Fibroblast of lung (primary cell): ENCODE measurements at places on chromosomes 16 and 17. TPM values are rescaled to one million over a fixed set of nuclear protein-coding genes. Genes with fewer than 3 reads are reported as not detected.
A peak's percentile ranks its signal among the peaks of the same experiment; 100 is the strongest.

The MMP15 gene
- 0.74 and 1.3 TPM in 2 replicates for polyA plus RNA-seq

The NACA2 gene
- polyA plus RNA-seq = 0.17 TPM in 1 of 2 replicates, not detected in the other

The WSB1 gene
- 77.8 and 139 TPM in 2 replicates for polyA plus RNA-seq

The ANKRD40CL gene
- polyA plus RNA-seq = not detected in 2 replicates

The CSH2 gene
- not detected in 2 replicates for polyA plus RNA-seq

The SPDYE4 gene
- not detected in 2 replicates for polyA plus RNA-seq

The KLHL10 gene
- polyA plus RNA-seq = 0.20 and 0.33 TPM in 2 replicates

The HS3ST3B1 gene
- 3.4 and 12.3 TPM in 2 replicates for polyA plus RNA-seq

DNA sequence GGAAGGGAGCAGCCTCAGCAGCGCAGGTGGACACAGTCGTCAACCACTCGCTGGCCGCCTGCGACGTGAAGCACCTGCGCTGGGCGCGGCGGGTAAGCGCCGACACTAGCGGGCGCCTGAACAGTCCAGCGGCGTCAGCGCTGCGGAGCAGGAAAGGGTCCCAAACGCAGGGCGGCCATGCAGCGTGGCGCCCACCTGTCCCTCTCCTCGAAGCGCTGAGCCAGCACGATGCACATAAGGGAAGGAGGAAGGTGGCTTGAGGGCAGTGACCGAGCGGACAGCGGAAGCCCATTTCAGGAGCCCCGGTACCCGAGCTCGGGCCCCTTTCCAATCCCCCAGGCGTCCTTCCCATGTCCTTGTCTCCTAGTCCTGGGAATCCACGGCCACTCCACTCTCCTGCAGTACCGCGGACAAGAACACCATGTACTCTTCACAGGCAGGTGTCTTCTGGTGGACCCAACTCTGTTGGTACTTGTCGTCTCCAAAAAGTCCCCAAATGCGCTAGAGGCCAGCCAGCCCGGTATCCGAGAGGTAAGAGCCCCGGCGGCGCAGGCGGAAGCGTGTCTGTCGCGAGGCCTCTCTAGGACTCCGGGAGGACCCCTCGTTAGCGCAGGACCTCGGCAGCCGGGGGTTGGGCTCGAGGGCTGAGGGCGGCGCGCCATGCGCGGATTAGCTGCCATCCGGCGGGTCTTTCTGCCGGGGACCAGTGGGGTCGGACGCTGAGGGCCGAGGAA lies 14.4 kb downstream of the ZNF232 start:
- H3K27ac ChIP-seq = no peak overlapping the region
- no peaks in the 10 kb centered on the region for H3K36me3 ChIP-seq
- H3K4me1 ChIP-seq = no peaks in the 10 kb centered on the region
- no peaks in the 10 kb centered on the region for H3K27me3 ChIP-seq
- no peak for DNase-seq

DNA sequence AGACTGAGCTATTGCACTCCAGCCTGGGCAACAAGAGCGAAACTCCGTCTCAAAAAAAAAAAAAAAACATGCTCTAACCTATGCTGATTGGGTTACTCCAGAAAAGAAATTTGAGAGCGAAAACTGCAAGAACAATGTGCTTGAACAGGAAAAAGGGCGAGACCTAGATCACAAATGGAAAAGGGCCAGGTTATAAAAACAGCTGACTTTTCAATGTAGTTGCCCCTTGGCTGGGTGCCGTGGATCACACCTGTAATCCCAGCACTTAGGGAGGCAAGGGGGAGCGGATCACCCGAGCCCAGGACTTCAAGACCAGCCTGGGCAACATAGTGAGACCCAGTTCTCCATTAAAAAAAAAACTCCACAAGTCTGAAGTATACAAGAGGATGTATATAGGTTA lies 48.8 kb downstream of the MRM3 start:
- no peak overlapping the region for H3K27ac ChIP-seq
- H3K27me3 ChIP-seq = no peaks in the 10 kb centered on the region
- DNase-seq = no peak
- no peaks in the 10 kb centered on the region for H3K36me3 ChIP-seq
- no peak overlapping the region for H3K4me3 ChIP-seq

- H3K4me1 ChIP-seq = peaks cover 2% of the 10 kb centered on the region
- peaks cover 51% of the 10 kb centered on the region for H3K27me3 ChIP-seq
- no peak overlapping the region for H3K4me3 ChIP-seq
Measured at GRCh38 chr16:2966808-2967191, 2.3 kb upstream of the PAQR4 start.

GRCh38 chr16:80552277-80552676 lies 11.5 kb downstream of the DYNLRB2 start:
- no peaks in the 10 kb centered on the region for H3K36me3 ChIP-seq
- no peaks in the 10 kb centered on the region for H3K27me3 ChIP-seq
- no peak overlapping the region for H3K27ac ChIP-seq
- no peak overlapping the region for H3K4me3 ChIP-seq
- no peaks in the 10 kb centered on the region for H3K4me1 ChIP-seq

DNA sequence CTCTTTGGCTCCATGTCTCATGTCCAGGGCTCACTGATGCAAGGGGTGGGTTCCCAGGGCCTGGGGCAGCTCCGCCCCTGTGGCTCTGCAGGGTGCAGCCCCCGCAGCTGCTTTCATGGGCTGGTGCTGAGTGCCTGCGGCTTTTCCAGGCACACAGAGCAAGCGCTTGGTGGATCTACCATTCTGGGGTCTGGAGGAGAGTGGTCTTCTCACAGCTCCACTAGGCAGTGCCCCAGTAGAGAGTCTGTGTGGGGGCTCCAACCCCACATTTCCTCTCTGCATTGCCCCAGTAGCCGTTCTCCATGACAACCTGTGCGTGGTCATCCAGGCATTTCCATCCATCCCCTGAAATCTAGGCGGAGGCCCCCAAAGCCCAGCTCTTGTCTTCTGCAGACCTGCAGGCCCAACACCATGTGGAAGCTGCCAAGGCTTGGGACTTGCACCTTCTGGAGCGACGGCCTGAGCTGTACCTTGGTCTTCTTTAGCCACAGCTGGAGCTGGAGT lies 5.2 kb downstream of the IL32 start:
- H3K27me3 ChIP-seq = peaks cover 3% of the 10 kb centered on the region
- H3K4me3 ChIP-seq = no peak overlapping the region
- no peaks in the 10 kb centered on the region for H3K4me1 ChIP-seq
- H3K36me3 ChIP-seq = no peaks in the 10 kb centered on the region

GRCh38 chr16:31355431-31356100 lies 590 bp downstream of the ITGAX start:
- no peak for DNase-seq
- H3K4me1 ChIP-seq = no peaks in the 10 kb centered on the region
- no peak overlapping the region for H3K27ac ChIP-seq
- H3K4me3 ChIP-seq = no peak overlapping the region
- H3K27me3 ChIP-seq = no peaks in the 10 kb centered on the region

DNA sequence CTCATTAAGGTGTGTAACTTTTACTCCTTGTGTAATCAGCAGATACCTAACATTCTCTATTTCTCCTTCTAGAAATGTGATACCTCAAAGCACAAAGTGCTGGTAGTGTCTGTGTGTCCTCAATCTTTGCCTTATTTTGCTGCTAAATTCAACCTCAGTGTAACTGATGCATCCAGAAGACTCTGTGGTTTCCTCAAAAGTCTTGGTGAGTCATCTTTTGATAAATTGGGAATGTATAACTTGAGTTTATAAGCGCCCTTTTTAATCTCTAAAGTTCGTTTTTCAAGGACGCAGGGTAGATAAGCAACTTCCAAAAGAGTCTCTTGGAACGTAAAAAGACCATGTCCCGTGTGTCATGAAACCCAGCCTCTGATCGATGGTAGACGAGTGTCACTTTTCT lies 10.2 kb downstream of the NARF start:
- no peaks in the 10 kb centered on the region for H3K4me1 ChIP-seq
- no peak overlapping the region for H3K4me3 ChIP-seq
- H3K36me3 ChIP-seq = peaks cover 7% of the 10 kb centered on the region
- DNase-seq = peak; percentile 45
- no peaks in the 10 kb centered on the region for H3K27me3 ChIP-seq

- no peak for DNase-seq
- no peaks in the 10 kb centered on the region for H3K4me1 ChIP-seq
- H3K4me3 ChIP-seq = no peak within 1 kb of the TSS
- H3K27me3 ChIP-seq = no peaks in the 10 kb centered on the region
- H3K27ac ChIP-seq = no peak within 1 kb of the TSS
Measured at GRCh38 chr17:10657148-10657547, at the start of gene MYH3. TSS of gene MYH3 (minus strand) at chr17:10657309. CDS start at chr17:10655064, 2,245 bp downstream.

DNA sequence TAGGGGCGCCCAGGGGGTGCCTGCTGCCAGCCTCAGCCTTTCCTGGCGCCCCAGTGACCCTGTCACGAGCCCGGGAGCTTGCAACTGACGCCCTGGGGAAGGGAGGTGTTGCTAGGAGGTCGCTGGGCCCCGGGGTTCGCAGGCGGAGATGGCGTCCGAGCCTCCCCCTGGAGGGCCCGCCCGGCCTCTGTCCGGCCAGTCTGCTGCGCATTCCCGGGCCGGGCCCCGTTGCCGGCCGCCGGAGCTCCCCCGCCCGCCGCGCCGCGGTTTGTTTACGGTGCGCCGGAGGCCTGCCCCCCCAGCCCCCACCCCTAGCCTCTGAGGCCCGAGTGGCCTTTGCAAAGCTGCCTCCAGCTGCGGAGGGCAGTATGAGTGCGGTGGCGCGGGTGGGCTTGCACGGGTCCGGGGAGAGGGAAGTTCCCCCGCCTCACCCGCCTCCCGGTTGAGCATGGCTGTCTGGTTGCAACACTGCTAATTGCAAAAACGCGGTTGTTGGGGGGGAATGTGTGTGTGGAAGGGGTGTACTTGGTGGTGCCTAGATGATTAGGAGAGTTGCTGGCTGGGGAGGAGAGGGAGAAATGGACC lies 514 bp downstream of the THRA start:
- DNase-seq = no peak
- H3K4me1 ChIP-seq = peaks cover 19% of the 10 kb centered on the region
- H3K27me3 ChIP-seq = no peaks in the 10 kb centered on the region
- H3K27ac ChIP-seq = peak overlapping the region; percentile 43

DNA sequence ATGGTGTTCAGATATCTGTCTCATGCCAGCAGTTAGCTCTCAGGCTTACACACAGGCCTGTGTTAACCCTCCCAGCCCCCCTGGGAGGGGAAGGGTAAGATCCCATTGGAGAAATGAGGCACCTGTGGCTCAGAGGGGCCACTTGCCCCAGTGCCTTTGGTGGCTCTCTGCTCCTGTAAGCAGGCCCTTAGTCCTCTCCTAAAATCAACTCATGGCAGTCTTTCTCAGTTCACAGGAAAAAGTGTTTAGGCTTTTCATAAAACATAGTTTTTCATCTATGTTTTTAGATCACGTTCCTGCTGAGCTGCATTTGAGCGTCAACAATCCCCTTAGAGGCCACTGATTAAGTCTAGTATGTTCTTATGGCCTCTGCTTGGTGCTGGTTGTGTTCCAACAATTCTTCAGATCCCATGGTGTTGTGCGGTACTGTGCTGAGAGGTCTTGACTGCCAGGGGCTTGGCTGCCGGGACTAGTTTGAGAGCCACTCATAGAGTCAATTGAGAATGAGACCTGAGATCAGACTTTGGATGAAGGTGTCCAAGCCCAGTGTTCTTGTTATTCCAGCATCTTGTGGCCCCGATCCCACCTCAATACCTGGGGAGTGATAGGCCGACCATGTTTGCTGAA lies 10.6 kb downstream of the TAOK2 start:
- peaks cover 51% of the 10 kb centered on the region for H3K36me3 ChIP-seq
- H3K4me3 ChIP-seq = no peak overlapping the region
- H3K4me1 ChIP-seq = no peaks in the 10 kb centered on the region
- no peak for DNase-seq

GRCh38 chr17:67520252-67520906 lies 143.3 kb downstream of the PITPNC1 start:
- peak overlapping the region; percentile 35 for H3K4me3 ChIP-seq
- DNase-seq = peak; percentile 84
- no peaks in the 10 kb centered on the region for H3K27me3 ChIP-seq
- peaks cover 6% of the 10 kb centered on the region for H3K4me1 ChIP-seq

GRCh38 chr17:48996722-48997102 lies 473 bp upstream of the IGF2BP1 start:
- H3K27ac ChIP-seq = no peak overlapping the region
- peaks cover 63% of the 10 kb centered on the region for H3K27me3 ChIP-seq
- no peak overlapping the region for H3K4me3 ChIP-seq
- no peak for DNase-seq

DNA sequence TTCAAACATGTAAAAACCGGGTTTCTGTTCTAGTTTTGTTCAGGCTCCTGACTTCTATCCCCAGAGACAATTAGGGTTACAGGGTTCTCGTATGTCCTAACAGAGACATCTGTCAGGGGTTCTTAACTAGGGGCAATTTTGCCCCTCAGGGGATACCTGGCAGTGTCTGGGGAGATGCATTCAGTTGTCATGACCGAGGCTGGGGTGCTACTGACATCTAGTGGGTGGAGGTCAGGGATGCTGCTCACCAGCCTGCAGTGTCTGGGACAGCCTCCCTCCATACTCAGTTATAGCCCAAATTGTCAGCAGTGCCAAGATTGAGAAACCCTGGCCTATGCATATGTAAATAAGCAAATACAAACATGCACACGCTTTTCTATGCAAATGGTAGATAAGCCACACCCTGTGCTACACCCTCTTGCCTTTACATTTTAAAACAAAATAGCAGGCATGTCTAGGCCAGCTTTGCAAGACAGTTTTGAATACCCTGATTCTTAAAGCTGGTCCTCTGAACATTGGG lies 37.4 kb downstream of the CLEC16A start:
- peak; percentile 42 for DNase-seq
- H3K36me3 ChIP-seq = peaks cover 7% of the 10 kb centered on the region
- peaks cover 10% of the 10 kb centered on the region for H3K4me1 ChIP-seq
- no peak overlapping the region for H3K4me3 ChIP-seq

- H3K27ac ChIP-seq = peak overlapping the region; percentile 41
- peak; percentile 43 for DNase-seq
- peaks cover 25% of the 10 kb centered on the region for H3K36me3 ChIP-seq
Measured at GRCh38 chr16:70250748-70251628, 752 bp downstream of the EXOSC6 start.

DNA sequence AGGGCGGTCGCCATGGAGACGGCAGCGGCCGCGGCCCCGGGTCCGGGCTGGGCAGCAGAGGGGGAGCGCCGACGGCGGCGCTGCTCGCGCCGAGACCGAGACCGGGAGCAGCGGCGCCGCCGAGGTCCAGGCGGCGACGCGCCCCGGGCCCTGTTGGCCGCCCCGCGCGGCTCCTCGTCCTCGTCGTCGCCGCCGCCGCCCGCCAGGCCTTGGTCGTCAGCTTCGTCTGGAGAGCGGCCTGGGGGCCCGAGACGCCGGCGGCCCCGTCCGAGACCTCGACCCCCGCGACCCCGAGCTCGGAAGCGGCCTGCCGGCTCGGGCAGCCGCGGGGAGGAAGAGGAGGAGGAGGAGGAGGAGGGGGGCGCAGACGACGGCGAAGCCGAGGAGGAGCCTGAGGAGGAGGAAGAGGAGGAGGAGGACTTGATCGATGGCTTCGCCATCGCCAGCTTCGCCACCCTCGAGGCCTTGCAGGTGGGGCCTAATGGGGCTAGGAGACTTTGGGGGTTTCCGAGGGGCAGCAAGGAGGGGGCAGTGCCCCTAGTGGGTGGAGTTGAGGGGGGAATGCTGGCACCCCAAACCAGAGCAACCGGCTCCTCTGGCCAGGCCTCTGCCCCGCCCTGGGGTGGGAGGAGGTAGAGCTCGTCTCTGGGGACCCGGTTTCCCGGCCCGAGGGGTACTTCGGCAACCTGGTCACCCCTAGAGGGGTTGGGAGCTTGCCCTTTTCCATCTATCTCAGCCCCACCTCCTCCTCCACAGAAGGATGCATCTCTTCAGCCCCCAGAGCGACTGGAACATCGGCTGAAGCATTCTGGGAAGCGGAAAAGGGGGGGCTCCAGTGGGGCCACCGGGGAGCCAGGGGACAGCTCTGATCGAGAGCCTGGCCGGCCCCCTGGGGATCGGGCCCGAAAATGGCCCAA lies 1.5 kb downstream of the FBRS start:
- peak overlapping the region; percentile 99 for H3K27ac ChIP-seq
- H3K4me3 ChIP-seq = peak overlapping the region; percentile 89
- peaks cover 30% of the 10 kb centered on the region for H3K36me3 ChIP-seq
- H3K4me1 ChIP-seq = peaks cover 17% of the 10 kb centered on the region

- no peaks in the 10 kb centered on the region for H3K27me3 ChIP-seq
- H3K27ac ChIP-seq = no peak overlapping the region
- no peaks in the 10 kb centered on the region for H3K36me3 ChIP-seq
- H3K4me1 ChIP-seq = peaks cover 11% of the 10 kb centered on the region
- H3K4me3 ChIP-seq = no peak overlapping the region
- no peak for DNase-seq
Measured at GRCh38 chr17:42309986-42310786, 21.9 kb downstream of the STAT5A start.
